ENCODE measurements at places on chromosomes 1 and 21.
A peak's percentile ranks its signal among the peaks of the same experiment; 100 is the strongest.

GRCh38 chr1:244757091-244757939, 78.1 kb upstream of the COX20 start:
- no peak for DNase-seq

GRCh38 chr1:89545264-89546038, 20.8 kb downstream of the LRRC8B start:
- no peak for DNase-seq

- DNase-seq: no peak
These were observed 64.1 kb upstream of the TBX15 start for GRCh38 chr1:119052267-119052666.

GRCh38 chr1:24932284-24932683, 2.2 kb upstream of the RUNX3 start:
- DNase-seq: peak; percentile 65

DNA sequence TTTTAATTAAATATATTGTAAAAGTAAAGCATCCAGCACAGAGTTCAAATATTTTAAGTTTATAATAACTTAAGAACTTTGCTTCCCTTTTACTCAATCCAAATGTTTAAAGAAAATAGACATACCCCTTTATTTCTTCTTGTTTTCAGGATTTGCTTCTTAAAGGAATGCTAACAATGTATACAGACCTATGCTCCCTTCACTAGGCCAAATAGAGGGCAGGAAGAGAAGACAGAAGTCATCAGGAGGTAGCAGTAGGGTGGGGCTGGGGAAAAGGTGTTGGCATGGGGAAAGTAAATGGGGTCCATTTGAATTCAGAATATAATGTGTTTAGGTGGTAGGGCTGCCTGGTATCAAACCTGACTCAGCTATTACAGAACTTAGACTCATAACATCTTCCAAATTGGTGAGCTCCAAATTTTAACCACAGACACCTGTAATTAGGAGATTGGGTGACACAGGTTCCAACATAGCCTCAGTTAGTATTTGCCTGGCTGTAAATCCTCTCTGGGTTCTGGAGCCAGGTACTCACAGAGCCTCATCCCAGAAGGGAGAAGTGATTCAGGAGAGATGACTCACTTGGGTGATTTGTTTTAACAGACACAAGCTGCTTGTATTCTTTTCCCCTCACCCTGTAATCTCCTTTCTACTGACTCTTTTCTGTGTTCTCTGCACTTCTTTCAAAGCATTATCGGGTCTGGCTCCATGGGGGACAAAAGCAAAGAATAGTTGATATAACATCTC, 60.1 kb upstream of the DUSP10 start:
- no peak for DNase-seq

- no peak for DNase-seq
These were observed 20.2 kb downstream of the DHRS3 start for GRCh38 chr1:12597792-12598191.

DNA sequence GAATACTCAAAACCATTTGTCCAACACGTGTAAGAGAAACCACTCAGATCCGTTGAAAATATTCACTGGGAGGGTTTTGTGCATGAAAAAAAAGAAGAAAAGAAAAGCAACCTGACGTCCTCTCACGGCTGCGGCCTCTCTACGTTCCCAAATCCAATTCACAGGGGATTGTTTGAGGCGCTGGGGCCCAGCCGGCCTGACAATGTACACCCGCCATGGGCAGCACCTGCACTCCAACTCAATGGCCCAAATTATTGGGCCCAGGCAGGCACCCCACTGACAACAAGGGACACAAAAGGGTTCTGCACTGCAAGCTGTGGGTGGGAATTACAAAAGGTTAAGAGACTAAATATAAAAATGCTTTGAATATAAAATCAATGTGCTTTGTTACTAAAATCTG, 41.5 kb downstream of the MORN1 start:
- DNase-seq: no peak

- DNase-seq: no peak
These were observed 23.9 kb downstream of the MEF2D start for GRCh38 chr1:156476501-156477298.

- peak; percentile 42 for DNase-seq
These were observed 8.1 kb upstream of the LEFTY1 start for GRCh38 chr1:225896937-225897549.

DNA sequence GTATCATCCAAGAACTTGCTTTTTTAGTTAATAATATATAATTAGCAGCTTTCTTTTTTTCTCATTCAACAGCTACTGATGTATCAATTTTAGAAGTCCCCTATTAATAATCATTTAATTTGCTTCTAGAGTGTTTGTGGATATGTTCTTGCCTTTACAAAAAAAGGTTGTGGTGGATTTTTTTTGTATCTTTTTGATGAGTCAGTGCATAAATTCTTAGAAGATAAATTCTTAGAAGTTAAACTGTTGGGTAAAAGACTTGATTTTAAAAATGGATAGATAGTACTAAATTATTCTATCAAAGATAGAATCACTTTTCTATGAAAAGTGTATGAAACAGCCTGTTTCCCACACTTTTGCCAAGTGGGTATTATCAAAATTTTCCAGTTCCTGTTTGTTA, 11.9 kb downstream of the FGGY start:
- DNase-seq: no peak

DNA sequence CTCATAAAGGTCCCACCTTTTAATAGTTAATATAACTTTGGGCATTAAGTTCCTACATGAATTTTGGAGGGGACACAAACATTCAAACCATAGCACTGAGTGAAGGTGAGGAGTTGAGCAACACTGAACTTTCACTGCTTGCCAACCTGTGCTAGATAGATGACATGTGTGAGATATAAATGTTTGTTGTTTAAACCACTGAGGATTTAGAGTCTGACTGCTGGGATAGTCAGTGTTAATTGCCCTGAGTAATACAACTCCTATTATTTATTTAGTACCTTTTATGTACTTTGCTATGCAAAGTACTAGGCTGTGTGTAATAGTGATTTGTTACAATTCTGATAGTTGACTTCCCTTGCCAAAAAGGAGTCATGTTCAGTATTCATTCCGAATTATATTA, 32.4 kb upstream of the SLC16A1 start:
- no peak for DNase-seq

- DNase-seq: no peak
These were observed 19.3 kb upstream of the IGSF3 start for GRCh38 chr1:116686723-116687352.

- DNase-seq: no peak
These were observed 55.0 kb upstream of the RGS5 start for GRCh38 chr1:163257763-163258162.

DNA sequence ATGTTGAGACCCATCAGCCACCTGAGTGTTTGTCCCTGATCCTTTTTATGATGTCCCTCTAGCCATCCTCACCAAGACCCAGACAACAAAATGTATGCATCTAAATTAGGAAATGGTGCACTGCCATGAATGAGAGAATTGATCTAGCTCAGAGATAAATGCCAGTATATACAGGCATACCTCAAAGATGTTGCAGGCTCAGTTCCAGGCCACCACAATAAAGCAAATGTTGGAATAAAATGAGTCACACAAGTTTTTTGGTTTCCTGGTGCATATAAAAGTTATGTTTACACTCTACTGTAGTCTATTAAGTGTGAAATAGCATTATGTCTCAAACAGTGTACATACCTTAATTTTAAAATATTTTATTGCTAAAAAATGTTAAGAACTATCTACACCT, 63.9 kb downstream of the CHIA start:
- DNase-seq: no peak

GRCh38 chr1:248851390-248851789, 7.5 kb downstream of the ZNF692 start:
- no peak for DNase-seq

GRCh38 chr1:112956544-112957132, 642 bp upstream of the SLC16A1 start:
- peak; percentile 2 for DNase-seq

- no peak for DNase-seq
These were observed 6.4 kb upstream of the AGL start for GRCh38 chr1:99843760-99844159.

DNA sequence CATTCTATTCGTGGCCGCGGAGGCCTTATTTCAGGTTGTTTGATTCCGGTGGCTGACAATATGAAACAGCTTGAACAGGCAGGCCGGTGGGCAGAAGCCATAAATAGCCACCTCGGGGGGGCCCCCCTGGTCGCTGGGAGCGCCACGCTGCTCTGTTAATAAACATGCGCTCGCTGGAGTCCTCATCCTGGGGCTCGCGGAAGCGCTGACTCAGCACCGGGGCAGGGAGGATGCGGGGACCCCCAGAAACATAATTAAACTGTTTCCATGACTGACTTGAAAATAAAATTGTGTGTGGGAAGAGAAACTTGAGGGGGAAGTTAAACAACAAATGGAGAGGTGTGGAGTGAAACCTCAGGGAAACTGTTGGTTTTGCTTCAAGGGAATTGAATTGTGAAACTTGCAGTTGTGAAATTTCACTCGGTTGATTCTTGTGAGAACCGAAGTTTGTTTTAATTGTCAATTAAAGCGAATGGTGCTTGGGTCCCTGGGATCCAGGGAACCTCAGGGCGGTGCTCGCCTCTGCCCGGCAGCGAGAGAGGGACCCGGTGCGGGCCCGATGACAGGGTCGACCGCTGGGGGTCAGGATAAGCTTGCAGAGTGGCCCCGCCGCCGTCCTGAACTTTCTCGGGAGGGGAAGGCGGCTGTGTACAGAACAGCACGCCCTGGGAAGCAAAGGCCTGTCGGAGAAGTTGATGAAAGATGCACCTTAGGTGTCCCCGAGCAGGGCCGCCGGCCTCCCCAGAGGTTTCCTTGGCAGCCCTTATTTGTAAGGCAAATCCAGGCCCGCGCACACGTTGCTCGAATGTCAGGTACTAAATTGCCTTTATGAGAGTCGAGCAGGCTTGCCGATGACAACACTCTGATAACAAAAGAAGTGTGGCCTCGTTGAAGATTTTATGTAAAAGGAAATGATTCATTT, 176.9 kb upstream of the LMO4 start:
- DNase-seq: peak; percentile 17

- DNase-seq: no peak
These were observed 85.5 kb downstream of the RIPK4 start for GRCh38 chr21:41681348-41681801.

DNA sequence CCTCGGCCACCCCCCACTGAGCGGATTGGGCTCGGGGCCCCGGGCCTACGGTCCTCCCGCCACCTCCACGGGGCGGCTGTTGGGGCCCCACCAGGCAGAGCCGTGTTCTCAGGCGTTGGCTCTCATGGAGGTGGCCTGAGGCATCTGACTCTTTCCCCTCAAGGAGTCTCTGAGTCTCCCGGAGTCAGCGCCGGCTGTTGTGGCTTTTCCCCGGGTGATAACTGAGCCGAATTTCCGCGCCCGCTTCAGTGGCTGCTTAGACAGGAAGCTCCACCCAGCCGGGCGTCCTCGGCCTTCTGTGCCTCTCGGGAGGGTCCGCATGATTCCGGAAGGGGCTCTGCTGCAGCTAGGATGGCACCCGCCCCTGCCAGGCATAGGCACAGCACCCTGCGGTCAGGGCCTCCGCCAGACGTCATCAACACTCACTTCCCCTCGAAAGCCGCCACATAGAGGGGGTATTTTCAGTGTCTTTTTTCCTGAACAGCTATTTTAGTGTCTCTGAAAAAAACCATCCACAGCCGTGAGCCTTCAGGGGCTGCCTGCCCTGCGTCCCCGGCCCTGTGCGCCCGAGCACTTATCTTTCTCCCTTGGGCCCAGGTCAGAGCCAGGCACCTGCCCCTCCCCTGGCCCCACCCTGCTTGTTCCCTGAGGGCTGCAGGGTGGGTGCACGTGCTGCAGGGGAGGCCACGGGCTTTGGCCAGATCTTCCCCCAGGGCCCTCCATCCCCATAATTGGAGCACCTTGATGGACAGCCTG, 72.9 kb downstream of the SKI start:
- DNase-seq: peak; percentile 54

DNA sequence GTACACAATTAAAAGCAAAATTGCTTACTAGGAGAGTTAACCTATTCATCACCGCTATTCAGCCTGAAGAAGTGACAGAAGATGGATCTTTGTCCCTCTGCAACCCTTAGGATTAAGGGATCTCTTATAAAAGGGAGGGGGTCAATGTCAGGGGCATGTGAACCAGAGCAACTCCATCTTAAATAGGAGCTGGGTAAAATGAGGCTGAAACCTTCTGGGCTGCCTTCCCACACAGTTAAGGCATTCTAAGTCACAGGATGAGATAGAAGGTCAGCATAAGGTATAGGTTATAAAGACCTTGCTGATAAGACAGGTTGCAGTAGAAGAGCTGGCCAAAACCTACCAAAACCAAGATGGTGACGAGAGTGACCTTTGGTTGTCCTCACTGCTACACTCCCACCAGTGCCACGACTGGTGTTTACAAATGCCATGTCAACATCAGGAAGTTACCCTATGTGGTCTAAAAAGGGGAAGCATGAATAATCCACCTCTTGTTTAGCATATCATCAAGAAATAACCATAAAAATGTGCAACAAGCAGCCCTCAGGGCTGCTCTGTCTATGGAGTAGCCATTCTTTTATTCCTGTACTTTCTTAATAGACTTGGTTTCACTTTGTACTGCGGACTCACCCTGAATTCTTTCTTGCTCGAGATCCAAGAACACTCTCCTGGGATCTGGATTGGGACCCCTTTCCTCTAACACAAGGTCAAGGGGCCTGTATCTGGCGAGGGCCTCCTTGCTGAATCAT, 35.3 kb upstream of the NEK2 start:
- DNase-seq: no peak

DNA sequence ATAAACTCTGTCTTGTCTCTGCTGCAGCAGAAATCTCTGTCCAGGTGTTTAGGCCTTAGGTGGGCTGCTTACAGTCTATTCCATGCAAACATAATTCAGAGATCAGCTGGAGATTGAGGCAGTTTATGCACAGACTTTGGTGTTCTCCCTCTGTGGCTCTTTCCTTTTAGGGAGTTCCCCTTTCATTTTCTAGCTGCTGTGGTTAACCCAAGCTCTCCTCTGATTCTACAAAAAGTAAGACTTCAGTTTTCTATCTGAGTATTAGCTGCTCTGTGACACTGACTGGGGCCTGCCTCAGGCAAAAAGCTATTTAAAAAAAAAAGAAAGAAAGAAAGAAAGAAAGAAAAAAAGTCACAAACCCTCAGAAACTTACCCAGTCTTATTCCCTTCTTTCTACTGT, 211.1 kb downstream of the CAMTA1 start:
- DNase-seq: no peak

GRCh38 chr1:152458384-152459185, 44.5 kb upstream of the CRNN start:
- DNase-seq: peak; percentile 59

DNA sequence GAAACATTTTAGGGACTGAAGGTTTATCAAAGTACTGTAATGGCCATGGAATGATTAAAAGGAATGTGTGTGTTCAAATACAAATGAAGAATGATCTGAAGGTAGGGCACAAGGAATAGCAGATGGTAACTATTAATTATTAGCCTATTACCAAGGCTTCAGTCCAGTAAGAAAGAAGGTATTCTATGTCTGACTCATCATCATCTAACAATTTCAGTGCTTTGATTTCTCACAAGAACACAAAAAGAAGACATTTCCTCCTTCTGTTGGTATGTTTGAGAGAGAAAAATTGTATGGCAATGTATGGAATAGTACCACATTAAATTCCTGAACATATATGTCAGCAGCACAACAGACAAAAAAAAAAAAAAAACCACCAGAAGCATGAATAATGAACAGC, 57.5 kb downstream of the TYW3 start:
- DNase-seq: no peak
